Inflammatory macrophage treated with lipopolysaccharide for 1 hour (primary cell): ENCODE measurements at places on chromosomes 4 and X.
A peak's percentile ranks its signal among the peaks of the same experiment; 100 is the strongest.

DNA sequence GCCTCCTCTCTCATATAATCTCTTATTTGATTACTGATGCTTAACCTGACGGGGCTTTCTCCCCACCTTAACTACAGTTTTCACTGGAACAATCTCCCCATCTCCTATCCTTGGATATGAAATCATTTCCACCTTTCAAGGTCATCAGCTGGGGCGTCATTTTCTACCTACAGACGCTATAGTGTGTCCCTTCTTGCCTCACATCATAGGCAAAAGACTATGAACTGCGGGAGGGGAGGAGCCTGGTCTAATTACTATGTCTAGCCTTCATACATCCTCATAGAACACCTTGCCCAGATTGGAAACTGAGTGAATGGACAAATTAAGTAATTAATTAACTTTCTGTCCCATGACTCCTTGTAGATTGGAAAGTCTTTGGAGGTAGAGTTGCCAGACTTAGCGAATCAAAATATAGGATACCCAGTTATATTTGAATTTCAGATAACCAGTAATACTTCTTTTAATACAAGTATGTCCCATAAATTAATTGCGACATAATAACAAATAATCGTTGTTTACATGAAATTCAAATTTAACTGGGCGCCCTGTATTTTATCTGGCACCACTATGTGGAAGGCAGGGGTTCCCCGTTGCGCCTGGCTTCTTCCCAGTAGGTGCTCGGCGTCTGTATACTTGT lies 752 bp upstream of the ATP6AP2 start:
- DNase-seq: no peak

DNA sequence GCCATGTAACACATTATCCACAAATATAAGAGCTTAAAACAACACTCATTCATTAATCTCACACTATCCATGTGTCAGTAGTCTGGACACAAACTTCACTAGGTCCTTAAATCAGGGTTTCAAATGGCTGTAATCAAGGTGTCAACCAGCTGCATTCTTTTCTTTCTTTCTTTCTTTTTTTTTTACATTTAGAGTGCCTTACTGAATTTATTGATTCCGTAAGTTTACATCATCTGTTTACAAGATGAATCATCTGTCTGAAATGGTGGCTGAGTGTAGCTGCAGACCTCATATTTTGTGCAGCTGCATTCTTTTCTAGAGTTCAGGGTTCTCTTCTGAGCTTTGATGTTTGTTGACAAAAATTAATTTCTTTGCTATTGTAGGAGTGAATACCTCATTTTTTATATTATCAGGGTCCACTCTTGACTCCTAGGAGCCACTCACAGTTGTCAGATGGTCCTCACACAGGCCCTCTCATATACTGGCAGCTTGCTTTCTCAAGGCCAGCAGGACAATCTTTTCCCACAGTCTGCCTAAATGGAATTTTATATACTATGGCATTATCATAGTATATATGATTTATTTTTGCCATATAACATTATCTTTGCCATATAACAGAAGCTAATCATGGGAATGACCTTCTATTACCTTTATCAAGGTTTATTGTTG lies 37.8 kb downstream of the SPOCK3 start:
- DNase-seq: no peak

GRCh38 chr4:151267822-151268535 lies 9.0 kb upstream of the PRSS48 start:
- no peak for DNase-seq

GRCh38 chr4:48439988-48440387 lies 43.2 kb upstream of the SLC10A4 start:
- DNase-seq: no peak

DNA sequence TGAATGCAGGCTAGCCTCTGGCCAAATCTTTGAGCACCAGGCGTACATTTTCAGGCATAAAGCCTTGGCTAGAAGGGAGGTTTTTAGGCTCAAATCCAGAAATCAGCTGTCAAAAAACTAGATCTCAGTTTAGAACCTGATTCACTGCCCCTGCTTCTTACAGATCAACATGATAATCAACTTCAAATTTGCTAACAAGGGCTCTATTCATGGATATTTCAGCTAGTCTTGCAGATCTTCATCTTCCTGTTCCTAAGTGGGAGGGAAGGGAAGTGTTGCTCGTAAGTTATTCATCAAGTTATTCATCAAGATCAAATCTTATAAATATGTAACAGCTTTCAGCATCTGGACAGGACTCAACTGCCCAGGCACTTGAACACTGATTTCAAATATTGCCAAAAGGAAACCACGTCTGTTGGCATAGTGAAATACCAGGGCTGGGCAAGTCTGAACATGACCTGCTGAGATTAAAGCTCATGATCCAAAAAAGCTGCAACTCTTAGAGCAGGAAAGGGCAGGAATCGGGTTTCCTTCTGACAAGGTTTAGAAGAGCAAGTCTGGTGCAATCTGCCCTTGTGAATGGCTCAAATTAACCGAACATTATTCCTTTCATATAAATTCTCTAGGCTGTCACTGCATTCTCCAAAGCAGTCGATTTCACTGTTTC lies 200.3 kb downstream of the PDGFC start:
- no peak for DNase-seq

GRCh38 chr4:100633269-100633668 lies 115.4 kb upstream of the EMCN start:
- no peak for DNase-seq

GRCh38 chr4:150209140-150209829 lies 131.0 kb downstream of the DCLK2 start:
- peak; percentile 59 for DNase-seq

- DNase-seq: no peak
Measured at GRCh38 chr4:47088298-47088697, 56.9 kb downstream of the GABRB1 start.

- no peak for DNase-seq
Measured at GRCh38 chrX:39728852-39729598, 368.7 kb downstream of the BCOR start.

GRCh38 chr4:147830987-147831386 lies 99.1 kb downstream of the ARHGAP10 start:
- DNase-seq: no peak

DNA sequence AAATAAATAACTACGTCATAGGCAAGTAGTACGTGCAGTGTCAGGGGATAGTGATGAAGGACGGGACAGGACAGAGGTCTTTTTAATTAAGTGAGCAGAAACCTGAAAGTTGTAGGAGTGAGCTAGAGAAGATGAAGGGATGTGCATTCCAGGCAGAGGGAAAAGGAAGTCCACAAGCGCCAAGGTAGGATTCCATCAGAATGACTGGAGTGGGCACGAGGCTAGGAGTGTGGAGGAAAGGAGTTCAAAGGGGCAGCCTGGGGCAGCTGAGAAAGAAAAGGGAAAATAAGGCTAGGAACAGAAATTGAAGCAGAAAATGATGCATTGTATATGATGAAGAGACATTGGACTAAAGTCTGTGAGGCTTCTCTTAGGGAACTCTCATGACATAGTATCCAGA lies 192.2 kb upstream of the TLL1 start:
- no peak for DNase-seq

GRCh38 chr4:41880840-41881831 lies 54.1 kb upstream of the TMEM33 start:
- no peak for DNase-seq

GRCh38 chr4:189124791-189125190 lies 815.9 kb upstream of the FRG1 start:
- no peak for DNase-seq

GRCh38 chr4:152585023-152585441 lies 49.1 kb upstream of the FBXW7 start:
- no peak for DNase-seq

DNA sequence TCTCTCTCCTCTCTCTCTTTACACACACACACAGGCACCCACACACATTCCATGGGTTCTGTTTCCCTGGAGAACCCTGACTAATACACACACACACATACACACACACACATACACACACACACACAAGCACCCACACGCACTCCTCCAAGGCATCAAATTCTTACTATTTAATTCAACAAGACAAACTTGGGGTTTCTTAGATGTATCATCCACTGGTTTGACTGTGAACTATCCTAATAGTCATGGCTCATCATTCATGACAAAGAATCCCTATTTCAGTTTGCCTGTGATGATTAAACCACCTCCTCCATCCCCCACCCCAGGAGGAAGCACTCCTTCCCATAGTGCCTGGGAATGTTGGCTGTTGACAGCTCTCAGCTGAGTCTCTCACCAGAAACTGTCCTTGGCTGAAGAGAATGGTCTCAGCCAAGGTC lies 98.2 kb downstream of the USP46 start:
- DNase-seq: no peak

DNA sequence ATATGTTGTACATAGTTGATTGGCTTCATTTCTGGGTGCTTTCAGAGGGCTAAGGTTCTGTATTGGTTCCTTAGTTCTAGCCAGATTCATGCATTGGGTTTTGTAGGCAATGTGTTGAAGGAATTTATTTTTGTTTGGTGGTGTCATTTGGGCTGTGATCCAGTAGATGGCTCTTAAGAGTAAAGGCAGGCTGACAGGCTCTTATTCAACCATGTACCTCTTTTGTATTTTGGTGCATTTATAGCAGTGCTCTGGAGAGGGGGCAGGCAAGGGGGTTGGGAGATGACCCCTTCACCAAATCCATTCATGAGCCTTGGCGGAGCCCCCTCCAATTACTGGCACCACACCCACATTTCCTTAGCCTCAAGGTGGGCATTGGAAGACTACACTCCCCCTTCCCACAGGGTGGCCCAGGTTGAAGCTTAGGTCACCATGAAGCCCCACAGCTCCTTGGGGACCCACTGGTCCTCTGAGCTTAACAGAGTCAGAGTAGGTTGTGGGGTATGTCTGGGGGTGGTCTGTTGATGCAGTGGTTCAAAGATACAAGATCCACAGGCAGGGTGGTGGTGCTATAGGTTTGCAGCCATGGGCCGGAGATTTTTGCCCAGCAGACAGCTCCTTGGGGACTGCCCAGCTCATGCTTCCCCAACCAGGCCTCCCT lies 143.0 kb upstream of the GNPDA2 start:
- DNase-seq: no peak

- no peak for DNase-seq
Measured at GRCh38 chr4:147682755-147683154, 1.2 kb downstream of the PRMT9 start.

GRCh38 chrX:121114691-121115090 lies 67.3 kb downstream of the GLUD2 start:
- DNase-seq: no peak

GRCh38 chr4:19278665-19279064 lies 973.0 kb upstream of the SLIT2 start:
- no peak for DNase-seq

DNA sequence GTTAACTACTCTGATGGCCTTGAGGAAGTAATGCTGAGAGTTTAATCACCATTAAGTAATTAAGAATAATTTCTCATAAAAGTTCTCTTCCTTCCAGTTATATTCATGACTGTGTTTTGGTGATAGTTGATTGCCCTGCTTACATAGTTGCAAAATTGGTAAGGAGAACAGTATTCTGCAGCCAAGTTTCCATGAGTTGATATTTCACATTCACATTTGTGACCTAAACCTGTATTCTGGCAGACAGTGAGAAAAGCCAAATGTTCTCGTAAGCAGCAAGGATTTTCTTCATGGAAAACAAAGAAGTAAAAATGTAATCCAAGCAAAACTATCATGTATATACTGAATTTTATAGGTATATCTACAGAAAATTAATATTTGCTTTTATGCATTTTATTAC lies 187.8 kb upstream of the NUDT6 start:
- DNase-seq: no peak

DNA sequence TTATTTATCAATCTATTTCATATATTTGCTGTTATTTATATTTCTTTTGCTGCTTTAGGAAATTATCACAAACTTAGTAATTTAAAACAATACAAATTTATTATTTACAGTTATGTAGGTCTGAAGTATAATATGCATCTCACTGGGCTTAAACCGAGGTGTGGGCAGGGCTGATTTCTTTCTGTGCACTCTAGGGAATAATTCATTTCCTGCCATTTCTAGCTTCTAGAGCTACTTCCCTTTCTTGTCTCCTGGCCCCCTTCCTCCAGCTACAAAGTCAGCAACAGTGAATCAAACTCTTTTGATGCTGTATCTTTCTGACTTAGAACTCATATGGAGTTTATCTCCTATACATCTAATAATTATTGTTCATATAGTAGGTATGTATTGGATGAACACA lies 303.5 kb upstream of the ARSJ start:
- no peak for DNase-seq

DNA sequence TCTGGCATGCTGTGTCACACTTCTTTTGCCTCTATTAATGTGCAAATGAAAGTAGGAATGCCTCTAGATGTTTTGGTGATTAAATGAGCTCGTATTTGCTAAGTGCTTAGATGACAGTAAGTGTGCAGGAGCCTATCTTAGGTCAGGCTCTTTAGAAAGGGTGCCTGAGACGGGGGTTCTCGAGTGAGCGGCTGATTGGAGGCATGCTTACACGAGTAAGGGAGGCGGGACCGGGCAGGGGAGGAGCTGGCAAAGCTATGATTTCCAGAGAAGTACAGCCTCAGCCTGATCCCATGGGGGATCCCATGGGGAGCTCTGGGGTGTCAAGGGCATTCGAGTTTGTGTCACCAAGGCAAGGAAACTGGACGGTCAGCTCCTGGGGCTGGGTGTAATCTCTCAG lies 44.8 kb downstream of the CLDN34 start:
- DNase-seq: no peak

GRCh38 chr4:147855571-147856009 lies 123.7 kb downstream of the ARHGAP10 start:
- peak; percentile 47 for DNase-seq

- DNase-seq: no peak
Measured at GRCh38 chrX:84475596-84475995, 26.7 kb downstream of the HDX start.

- no peak for DNase-seq
Measured at GRCh38 chr4:81199831-81200230, 15.2 kb downstream of the PRKG2 start.

- DNase-seq: peak; percentile 4
Measured at GRCh38 chr4:122798101-122798500, 28.5 kb upstream of the FGF2 start.

DNA sequence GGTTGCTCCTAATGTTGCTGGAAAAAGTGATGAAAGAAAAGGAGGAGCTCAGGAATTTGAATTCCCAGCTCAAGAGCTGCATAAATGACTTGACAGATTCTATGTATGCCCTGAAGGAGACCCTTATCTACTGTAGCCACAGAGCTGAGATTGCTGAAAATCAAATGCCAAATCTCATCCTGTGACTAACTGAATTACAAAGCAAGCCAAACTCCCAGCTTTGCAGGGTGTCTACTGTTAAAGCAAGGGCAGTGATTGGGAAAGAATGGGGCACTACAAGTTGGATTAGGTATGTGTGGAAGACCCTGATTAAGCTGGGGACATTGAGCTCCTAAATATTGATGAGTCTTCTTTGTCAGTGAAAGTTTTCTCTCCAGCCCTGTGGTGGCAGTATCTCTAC lies 20.8 kb upstream of the SMIM9 start:
- no peak for DNase-seq

- DNase-seq: no peak
Measured at GRCh38 chrX:362937-363620, 23.6 kb downstream of the PPP2R3B start.

DNA sequence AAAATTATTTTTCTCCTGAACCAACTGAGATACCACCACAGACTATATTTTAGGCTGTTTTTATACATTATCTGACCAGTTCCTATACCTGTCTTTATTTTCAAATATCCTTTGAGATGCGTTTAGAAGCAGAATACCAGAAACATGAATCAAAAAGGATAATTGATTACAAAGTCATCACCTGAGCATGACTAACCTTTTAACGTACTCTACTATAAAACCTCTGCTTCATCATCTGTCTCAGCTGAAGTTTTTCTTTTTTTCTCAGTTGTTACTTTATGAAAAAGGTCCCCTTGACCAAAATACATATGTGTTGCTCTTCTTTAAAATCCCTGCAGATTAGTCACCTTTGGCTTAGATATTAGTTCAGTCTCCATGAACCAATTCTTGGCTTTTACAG lies 109.8 kb downstream of the AMMECR1 start:
- no peak for DNase-seq

GRCh38 chr4:128169245-128169644 lies 108.1 kb downstream of the LARP1B start:
- no peak for DNase-seq
